ENCODE measurements at places on chromosomes 3 and 15.

GRCh38 chr15:39235084-39235795, 345.6 kb upstream of the THBS1 start:
- no peak for DNase-seq

GRCh38 chr3:129039271-129040038, 21.1 kb upstream of the GP9 start:
- peak; percentile 38 for DNase-seq

DNA sequence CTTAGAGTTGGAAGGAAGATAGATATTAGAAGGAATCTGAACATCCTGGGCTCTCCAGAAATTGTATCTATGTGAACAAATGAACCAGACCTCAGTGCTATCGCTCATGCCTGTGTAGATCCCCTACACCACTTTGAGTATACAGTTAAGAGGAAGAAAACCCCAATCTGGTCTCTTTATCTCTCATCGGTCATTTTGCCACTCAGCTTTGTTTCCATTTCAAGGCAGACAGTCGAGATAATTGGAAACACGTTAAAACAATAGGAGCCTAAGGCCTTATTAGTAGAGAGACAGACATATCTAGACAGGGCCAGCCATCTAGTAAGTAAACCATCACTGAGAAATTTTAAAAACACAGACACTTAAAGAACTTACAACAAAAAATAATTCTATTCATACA, 101.6 kb downstream of the MYLK start:
- DNase-seq, result no peak

DNA sequence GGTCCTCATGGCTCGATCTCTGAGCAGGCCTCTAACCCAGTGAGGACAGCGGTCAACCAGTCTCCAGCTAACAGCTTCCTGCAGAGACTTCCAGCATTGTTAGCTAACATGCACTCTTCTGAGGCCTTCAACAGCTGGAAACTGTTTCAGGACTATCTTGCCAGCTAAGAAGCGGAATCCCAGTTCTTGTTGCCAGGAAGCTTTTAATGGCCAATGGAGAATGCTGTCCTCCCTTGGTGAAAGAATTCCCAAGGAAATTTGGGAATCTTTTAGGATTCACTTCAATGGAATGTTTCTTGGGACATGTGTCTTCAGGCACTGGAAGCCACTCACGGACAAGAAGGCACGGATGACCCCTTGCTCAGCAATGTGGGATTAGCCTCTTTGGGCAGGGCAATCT, 91.7 kb downstream of the CEMIP start:
- DNase-seq, result no peak

GRCh38 chr3:144820726-144821125, 849.1 kb downstream of the DIPK2A start:
- DNase-seq, result no peak

GRCh38 chr3:14633819-14634424, 17.6 kb upstream of the CCDC174 start:
- no peak for DNase-seq

- no peak for DNase-seq
These were observed 15.7 kb downstream of the THOC7 start for GRCh38 chr3:63847718-63848450.

DNA sequence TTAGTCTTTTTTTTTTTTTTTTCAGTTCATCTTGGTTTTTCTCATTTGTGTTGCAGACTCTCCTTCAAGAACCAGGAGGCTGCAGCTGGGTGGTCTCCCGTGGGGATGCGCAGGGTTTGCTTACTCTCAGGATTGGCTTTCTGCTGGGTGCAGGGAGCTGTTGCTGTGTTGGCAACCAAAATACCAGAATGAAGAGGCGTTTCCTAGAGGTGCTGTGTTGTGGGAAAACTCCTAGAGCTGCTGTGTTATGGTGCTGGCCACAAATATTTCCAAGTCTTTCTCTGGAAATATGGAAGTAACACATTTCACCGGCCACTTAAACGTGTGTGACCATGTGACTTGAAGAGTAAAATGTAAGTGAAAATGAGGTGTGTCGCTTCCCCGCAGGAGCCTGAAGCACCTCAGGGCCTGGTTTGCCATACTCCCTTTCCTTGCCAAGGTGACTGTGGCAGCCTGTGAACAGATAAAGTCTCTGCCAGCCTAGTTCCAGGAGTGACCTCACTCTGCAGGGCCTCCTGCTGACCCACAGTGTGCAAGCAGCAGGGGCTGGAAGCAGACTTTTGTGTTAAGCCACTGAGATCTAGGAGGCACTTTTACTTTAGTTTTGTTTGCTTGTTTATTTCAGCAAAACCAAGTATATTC, 258.9 kb downstream of the ADAMTS17 start:
- DNase-seq, result no peak

DNA sequence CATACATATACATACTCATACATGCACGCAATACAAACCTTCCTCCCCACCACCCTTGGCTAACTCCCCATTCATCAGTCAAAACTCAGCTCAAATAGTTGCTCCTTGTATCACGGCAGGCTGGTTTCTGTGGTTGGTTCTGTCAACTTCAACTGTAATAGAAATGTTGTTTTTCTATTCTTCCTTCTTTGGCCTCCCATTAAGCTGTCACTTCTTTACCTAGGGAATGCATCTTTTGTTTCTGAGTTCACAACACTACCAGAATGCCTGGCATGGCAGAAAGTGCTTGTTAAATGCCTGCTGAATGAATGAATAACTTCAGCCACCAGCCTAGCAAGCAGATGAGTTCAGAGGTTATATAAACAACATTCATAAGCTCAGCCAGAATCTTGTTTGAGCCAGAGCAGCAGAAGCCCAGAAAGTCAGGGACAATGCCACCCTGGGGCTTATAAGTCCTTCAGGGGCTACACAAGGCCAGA, 63.1 kb downstream of the B3GALNT1 start:
- DNase-seq, result no peak

DNA sequence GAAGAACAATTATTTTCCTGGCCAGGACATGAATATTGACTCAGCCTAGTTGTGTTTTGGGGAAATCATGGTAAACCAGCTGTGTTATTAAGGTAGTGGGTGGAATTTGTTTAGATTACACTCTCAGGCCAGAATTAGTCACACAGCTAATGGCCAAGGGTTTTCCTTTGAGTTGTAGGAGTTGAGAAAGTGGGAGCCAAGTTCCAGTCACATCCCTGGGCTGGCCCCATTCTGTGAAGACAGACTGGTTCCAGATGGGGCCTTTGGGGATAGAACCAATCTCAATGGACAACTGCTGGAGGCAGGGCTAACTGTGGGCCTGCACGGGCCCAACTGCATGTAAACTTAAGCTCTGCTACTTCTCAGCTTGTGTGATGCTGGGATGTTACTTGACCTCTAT, 1.4 kb upstream of the RASL12 start:
- no peak for DNase-seq

DNA sequence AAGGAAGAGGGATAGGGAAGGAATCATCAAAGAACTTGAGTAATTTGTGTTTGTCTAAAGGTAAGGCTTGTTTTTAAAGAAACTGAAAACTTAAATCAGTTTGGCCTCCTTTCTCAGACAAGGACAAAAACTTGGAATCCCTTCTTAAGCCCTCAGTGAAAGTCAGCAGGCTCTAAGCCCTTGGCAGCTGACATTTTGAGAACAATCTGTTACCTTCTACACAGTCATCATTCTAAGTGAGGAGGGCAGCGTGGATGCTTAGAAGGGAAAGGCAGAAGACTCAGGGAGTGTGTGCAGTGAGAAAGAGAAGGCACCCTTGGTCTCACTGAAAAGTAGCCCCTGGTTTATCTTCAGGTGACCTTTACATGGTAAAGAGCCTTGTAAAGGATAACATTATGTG, 10.8 kb downstream of the HSPBAP1 start:
- no peak for DNase-seq

DNA sequence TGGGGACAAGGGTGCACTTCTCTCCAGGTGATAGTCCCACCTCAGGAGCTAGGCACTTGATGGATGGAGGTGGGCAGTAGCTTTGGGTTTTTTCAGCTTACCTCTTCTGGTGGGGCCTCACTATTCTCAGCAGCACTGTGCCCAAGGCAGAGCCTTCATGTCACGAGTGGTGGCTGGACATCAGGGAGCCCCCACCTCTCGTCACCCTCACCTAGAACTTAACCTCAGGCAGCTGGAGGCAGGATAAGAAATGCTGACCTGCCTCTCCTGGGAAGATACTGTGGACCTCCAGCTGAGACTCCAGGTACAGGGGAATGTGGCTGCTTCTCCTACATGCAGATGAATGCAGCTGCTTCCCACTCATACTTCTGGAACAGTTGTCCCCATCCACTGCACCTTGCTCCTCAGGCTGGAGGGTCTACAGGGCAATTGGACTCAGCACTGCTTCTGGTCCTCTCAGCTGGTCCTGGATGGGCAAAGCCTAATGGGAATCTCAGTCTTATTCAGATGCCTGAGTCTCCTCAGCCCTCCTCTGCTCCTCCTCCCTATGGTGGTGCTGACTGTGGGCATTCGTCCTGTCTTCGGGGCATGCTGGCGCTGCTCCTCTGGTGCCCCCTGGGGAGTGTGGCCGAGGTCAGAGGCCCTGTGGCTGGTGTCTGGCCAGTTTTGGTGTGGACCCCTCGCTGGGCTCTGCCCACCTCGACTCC, 129.9 kb downstream of the KLF13 start:
- no peak for DNase-seq

- DNase-seq, result no peak
These were observed 135.9 kb downstream of the FEZF2 start for GRCh38 chr3:62237286-62237948.

GRCh38 chr15:77295446-77295845, 124.5 kb downstream of the PEAK1 start:
- no peak for DNase-seq

DNA sequence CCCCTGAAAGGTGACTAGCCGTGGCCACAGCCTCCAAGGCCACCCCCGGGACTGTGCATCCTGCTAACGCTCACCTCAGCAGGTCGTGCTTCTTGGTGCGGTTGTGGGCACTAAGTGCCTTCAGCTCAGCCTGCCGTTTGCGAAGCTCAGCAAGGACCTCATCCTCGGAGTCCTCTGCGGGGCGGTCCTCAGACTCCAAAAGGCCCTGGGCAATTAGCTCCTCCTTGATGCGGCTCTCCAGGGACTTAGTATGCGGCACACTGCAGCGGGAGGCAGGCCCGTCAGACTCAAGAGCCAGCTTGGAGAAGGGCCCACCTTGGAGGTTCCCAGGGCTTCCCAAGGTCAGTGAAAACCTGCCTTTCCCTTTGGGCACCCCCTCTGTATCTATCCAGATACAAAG, 8.3 kb downstream of the TADA3 start:
- DNase-seq, result no peak

GRCh38 chr15:98954411-98954810, 53.2 kb downstream of the PGPEP1L start:
- DNase-seq, result no peak

DNA sequence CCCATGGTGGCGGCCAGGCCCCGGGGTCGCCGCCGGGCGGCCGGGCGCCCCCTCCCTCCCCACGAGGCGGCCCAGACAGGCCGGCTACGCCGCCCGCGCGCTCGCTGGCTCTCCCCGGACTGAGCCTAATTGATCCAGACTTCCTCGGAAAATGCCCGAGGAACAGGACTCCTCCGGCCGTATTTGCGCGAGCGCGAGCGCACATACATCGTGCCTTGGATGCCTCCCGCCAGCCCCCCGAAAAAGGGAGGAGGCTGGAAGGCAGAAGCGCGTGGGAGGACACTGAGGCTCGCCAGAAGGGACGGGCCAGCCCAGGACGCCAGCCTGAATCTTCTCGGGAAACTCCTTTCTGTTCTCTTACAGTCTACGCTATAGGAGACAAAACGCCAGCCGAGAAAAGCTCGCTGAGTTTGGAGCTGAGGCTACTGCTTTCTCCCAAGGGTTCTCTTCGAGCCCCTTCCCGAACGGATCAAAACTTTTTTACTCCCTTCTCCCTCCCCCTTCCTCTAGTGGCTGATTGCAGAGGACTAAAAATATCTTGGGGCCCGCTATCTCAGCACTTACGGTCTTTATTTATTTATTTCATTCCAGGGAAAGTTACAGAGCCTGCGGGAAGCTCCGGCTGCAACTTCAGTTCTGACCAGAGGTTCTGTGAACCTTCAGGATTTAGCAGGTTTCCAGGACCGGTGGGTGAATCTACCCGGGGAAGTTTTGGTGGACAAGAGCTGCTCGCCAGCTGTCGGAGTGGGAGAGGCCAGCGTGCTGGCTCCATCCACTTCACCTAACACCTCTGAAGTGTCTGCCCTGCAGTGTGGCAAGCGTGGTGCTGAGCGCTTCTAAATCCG, at the start of gene PDZRN3:
Gene PDZRN3, minus strand, starts transcription at position 121 of the 845 bp plus-strand sequence.
- DNase-seq, result no peak

- DNase-seq, result no peak
These were observed 11.0 kb downstream of the C3orf22 start for GRCh38 chr3:126547721-126548120.

GRCh38 chr3:21920421-21920861, 169.4 kb upstream of the ZNF385D start:
- no peak for DNase-seq

- no peak for DNase-seq
These were observed 929.5 kb upstream of the ALCAM start for GRCh38 chr3:104437131-104437750.

DNA sequence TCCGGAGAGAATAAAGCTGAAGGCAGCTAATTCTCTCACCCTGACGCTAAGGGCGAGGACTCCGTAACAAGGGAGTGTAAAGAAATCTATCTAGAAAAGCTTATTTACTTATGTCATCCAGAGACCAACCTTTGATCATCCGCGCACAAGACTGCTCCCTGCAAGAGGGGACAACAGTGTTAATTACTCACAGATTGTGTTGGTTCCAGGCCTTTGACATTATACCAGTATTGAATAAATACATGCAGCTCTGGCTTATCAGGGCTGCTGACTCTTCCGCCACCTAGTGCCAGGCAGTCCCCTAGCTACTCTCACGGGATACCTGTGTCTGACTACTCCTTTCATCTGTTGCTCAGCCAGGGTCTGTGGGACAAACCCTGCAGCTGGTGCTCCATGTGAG, 211.7 kb downstream of the DTWD1 start:
- DNase-seq, result no peak

- DNase-seq, result no peak
These were observed 189.8 kb upstream of the CNTN4 start for GRCh38 chr3:1908651-1909445.

GRCh38 chr15:51649659-51650521, 27.3 kb upstream of the DMXL2 start:
- peak; percentile 1 for DNase-seq

- DNase-seq, result no peak
These were observed 34.5 kb downstream of the ICE2 start for GRCh38 chr15:60444289-60444912.

DNA sequence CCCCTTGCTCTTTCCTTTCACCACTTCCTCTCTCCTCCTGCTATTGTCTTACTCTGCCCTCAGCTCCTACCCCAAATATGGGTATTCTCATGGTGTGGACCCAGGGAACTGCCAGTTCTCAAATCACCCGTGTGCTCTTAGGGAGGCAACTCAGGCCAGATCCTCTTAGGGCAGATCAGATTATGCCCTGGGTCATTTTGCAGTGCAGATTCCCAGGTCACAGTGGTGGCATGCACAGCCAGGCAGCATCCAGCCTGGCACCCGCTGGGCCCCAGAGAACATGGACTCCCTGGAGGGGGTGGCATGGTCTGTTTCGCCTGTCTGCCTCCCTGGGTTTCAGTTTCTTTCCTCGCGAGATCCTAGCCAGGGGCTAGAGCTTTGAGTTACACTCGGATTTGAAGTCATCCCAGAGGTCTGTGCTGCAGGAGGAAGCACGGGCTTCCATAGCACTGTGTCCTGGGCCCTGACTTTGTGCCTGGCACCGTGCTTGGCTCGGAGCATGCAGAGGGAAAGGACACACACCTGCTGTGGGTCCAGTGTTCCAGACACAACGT, 96.1 kb downstream of the TOP2B start:
- no peak for DNase-seq
